Endothelial cell of umbilical vein (primary cell): ENCODE measurements at places on chromosomes 6 and 20. TPM values are rescaled to one million over a fixed set of nuclear protein-coding genes. Genes with fewer than 3 reads are reported as not detected.

The SOX18 gene
- total RNA-seq = 175 and 211 TPM in 2 replicates

The CD40 gene
- 33.1 and 36.6 TPM in 2 replicates for total RNA-seq

The FAM162B gene
- total RNA-seq = not detected in 2 replicates

GRCh38 chr6:11168091-11168635 lies 56.6 kb upstream of the ERVFRD-1 start:
- no peak for DNase-seq

- no peak for DNase-seq
Measured at GRCh38 chr6:95175927-95176675, 401.2 kb upstream of the MANEA start.

- no peak for DNase-seq
Measured at GRCh38 chr6:117222861-117223260, 42.5 kb upstream of the VGLL2 start.

GRCh38 chr6:25868436-25869183 lies 5.4 kb downstream of the SLC17A3 start:
- no peak for DNase-seq
